D721Med (cell line): ENCODE measurements at places on chromosomes 12 and 14.

DNA sequence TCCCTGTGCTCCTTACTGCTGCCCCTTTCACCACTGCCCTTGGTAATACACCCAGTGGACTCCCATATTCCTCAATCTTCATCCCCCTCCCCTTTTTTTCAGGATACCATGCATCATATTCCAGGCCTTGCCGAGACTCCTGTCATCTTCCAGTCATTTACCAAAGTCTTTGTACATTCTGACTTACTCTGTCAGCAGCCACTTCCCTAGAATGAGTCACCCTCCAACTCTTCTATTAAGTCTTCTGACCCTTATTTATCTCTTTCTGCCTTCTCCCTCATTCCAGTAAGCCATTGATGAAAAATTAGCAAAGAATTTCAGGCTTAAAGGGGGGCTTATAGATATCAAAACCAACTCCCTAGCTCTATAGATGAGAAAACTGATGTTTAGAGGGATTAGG lies 128.0 kb downstream of the STXBP6 start:
- no peak for DNase-seq

GRCh38 chr12:3152011-3152511 lies 74.9 kb downstream of the TSPAN9 start:
- peak; percentile 41 for DNase-seq

DNA sequence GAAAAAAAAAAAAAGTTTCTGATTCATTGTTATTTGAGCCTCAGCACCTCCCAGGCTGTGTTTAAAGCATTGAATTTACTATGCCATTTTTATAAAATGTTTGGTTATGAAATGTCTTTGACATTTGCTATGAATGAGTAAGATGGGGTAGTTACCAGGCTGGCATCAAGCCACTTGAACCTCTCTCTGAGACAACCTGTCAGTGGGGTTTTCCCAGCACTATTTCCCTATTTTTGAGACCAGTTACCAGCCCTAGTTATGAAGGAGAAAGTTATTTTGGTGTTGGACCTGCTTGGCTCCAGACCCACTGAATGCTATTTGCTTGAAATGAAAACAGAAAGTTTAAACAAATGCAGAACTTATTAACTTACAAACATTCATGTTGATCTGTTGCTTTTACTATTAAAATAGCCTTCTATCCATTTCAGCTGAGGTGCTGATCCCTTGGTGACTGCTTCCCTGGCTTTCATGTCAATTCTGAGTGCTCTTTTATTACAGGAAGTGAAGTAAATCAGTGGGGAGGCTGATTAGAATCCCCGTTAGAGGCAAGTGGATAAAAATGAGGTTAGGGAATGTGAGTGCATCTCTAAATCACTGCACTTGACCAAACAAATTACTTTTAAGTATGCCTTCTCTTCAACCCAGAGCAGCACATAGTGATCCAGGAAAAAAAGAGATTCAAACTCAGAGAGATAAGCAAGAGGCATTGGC lies 37.8 kb downstream of the LLPH start:
- no peak for DNase-seq

GRCh38 chr12:96098631-96099030 lies 63.2 kb upstream of the LTA4H start:
- no peak for DNase-seq

- DNase-seq = no peak
These were observed 1.2 kb upstream of the DCAF11 start for GRCh38 chr14:24113379-24113800.

DNA sequence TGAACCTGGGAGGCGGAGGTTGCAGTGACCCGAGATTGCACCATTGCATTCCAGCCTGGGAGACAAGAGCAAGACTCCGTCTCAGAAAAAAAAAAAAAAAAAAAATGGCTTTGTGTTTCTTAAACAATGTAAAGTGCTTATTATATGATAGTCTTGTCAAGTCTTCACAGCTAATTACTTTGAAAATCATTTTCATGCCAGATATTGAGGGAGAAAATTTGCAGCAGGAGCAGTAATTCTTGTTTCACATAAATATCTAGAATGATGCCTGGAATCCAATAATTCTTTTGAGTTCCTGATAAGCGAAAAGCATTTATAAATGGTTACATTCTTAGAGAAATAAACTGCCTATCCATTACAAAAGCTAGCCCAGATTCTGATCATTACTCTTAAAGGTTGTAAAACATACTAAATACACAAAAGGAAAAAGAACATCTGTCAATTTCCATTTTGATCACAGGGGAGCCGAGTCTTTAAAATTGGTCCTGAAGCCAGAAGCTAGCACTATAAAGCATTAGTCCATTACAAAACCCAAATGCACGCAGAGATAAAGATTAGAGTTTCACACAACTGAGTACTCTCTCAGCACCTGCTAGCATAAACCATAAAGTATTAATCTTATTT lies 50.3 kb downstream of the IFT81 start:
- DNase-seq = no peak

- no peak for DNase-seq
These were observed 20.8 kb downstream of the FAM222A start for GRCh38 chr12:109734219-109735000.

- DNase-seq = no peak
These were observed 264.6 kb upstream of the TMTC1 start for GRCh38 chr12:30048371-30048770.

DNA sequence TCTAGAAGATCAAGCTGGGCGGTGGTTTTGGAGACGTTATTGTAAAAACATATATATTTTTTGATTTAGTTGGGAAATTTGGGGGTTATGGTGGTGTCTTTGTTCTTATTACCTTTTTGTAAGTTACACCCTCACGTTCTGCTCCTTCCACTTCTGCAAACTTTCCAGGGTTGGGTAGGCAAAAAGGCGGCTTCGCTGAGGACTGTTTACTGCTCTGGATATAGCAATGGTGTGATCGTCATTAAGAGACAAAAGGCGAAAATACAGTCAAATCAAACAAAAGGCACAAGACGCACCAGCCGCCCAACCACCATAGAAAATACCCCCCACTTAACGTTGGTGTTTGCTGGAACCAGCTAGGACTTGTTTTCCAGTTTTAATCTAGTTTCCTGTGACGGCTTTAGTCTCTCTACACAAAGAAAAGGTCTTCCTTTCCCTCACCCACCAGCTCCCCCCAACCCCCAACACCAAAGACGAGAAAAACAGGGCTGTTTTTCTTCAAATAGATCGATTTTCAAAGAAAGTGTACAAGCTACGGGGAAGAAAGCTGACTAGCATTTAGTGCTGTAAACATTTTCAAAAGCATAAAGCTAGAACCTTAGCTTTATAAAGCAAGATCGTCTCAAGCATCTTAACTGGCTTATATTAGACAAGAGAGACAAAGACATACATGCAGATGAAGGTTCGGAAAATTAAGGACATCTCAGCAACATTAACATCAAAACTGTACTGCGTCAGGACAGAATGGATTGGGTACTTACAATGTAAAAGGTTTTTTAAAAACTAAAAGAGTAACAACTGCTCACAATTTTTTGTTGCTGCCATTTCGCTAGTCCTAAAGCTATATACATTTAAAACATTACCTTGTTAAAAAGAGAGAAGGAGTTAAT lies 2.0 kb upstream of the SETD1B start:
- DNase-seq = no peak

DNA sequence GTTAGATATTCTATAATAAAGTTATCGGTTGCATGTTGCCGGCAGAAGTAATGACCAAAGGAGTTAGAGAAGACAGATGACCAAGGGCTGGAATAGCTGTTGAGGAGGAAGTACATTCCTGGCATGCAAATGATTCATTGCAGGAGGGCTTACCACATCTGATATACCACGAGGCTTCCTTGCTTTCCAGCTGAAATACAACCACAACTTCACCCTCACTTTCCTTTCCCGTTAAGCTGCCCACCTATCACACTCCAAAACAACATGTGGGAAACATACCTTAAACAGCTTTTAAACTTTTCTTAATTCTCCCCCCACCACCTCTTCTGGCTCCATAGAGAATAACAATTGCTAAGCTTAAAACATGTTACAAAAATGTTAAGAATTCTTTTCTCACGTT lies 594.1 kb downstream of the NRXN3 start:
- no peak for DNase-seq

GRCh38 chr12:6767353-6768319 lies 1.5 kb downstream of the PTMS start:
- peak; percentile 11 for DNase-seq

DNA sequence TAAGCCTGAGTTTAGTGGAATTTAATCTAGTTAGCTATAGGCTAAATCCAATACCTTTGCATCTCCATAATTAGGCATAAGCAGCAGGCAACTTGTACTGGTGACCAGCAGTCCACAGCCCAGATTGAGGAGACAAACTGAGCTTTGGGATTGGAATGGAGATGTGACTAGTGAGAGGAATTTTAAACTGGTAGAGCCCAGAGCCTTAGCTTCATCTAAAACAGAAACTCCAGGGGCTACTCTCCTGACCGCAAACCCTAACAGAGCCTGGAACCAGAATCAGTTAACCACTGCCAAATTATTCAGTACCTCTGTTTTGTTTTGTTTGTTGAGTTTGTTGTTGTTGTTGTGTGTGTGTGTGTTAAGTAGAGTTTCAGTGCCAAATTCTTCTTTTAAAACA lies 53.2 kb downstream of the TSPAN19 start:
- no peak for DNase-seq

- DNase-seq = no peak
These were observed 73.7 kb upstream of the CISTR start for GRCh38 chr12:53825246-53826081.

- DNase-seq = no peak
These were observed 207.3 kb upstream of the PRKD1 start for GRCh38 chr14:30134936-30135335.

DNA sequence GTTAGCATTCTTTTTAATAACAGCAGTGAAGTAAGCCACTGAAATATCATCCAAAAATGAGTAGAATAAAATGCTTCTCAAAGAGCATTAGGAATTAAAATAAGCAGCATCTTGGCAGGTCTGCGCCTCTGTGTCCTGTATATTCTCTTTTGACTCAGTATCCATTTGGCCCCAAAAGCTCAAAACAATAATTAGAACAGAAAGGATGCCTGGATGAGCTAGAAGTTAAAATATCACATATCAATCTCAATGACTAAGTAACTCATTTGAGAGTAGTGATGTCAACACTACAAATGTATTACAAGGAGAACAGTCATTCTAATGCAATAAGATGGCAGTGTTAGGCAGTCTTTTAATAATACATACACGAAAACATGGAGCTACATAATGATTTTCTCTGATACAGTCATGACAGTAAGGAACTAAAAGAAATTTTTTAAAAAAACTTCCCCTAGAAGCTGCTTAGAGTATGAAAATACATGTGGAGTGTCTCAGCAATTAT lies 160.9 kb upstream of the ABCD2 start:
- DNase-seq = no peak

DNA sequence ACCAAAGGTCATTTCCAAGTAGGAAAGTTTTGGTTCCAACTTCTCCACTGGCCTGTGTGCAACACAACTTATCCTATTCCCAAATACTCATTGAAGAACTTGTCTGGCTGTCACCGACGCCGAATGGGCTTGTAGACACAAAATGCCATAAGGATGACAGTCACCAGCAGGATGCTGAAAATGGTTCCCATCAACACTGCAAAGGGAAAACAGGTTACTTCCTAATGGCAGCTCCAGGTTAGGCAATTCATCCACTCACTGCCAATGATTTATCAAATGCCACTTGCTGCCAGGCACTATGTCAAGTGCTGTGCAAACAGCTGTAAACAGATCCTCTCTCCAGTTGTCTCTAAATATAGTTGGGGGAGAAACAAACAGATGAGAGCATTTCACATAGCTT lies 6.1 kb downstream of the C12orf76 start:
- no peak for DNase-seq

GRCh38 chr14:23816371-23816770 lies 137.2 kb upstream of the DHRS4 start:
- no peak for DNase-seq

DNA sequence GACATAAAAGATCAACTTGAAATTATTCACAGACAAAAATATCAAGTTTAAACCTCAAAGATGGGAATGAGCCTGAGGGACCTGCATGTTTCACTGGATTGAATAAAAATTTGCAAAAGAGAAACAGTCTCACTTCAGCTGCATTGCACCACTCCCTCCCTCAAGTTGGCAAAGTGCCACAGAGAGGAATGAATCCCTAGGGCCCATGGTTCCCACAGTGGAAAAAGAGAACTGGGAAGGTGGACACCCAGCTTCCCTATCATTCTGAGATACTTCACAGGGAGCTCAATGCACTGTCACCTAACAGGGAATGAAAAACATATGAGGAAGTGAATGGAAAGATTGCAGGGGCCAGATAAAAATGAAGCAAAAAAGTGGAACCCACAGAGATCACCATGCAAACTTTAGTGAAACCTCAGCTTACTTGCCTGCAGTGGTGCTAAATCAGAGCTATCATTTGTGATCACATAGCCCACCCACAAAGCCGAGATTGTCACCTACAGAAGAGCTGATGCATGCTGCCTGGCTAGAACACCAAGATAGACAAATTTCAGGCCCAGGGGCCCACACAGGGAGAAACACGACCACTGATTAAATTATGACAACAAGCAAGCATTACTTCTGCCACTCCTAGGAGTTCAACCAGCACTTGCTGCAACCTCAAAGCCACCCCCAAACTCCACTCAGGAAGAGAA lies 911.3 kb downstream of the LRFN5 start:
- no peak for DNase-seq

DNA sequence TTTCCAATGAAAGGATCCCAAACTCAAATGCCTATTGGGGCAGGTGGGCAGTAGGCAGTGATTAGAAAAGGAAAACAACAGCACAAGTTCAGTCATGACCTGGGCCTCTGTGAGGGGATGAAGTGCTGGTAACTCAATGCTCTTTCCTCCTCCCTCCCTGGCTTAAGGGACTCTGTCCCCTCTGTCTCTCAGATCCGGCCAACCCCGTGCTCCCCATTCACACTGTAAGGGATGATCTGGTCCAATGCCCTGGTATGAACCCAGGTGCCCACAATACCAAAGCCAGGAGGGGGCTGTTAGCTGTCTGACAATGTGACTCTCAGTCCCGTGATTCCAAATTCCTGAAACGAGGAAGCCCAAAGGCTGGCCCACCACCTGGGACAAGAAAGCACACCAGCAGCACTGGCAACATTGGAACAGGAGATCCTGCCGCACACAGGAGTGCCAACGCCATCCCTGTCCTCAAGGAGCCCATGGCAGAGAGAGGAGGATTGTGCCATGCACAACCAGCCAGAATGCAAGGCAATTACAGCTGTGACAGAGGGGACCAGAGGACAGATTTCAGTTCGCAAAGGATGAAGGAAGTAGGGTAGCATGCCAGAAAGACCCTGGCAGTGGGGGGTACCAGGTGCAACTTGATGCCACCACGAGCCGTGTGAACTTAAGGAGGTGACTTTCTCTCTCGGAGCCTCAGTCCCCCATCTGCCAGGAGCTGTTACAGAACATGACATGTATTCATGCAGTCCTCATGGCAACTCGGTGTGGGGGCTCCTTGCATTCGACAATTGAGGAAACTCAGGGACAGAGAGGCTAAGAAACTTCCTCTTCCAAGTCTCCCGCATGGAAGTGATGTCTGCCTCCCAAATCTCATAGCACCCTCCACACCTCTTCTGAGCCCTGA lies 37.6 kb downstream of the SERPINA3 start:
- no peak for DNase-seq

- DNase-seq = no peak
These were observed 109.1 kb downstream of the VCPKMT start for GRCh38 chr14:50007123-50007903.

DNA sequence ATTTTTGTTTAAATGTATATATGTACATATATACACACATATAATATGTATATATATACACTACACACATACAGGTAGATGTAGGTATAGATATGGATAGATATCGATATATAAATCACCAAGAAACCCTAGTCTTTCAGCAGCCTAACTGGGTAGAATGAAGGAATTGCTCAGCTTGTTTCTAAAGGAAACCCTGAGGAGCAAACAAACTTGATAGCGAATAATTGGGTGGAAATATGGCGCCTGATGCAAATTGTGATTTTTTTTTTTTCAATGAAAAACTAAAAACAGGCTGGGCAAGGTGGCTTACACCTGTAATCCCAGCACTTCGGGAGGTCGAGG lies 254 bp upstream of the CCDC177 start:
- no peak for DNase-seq
